MV-4-11 (cell line): ENCODE measurements at places on chromosomes 1 and 21.

DNA sequence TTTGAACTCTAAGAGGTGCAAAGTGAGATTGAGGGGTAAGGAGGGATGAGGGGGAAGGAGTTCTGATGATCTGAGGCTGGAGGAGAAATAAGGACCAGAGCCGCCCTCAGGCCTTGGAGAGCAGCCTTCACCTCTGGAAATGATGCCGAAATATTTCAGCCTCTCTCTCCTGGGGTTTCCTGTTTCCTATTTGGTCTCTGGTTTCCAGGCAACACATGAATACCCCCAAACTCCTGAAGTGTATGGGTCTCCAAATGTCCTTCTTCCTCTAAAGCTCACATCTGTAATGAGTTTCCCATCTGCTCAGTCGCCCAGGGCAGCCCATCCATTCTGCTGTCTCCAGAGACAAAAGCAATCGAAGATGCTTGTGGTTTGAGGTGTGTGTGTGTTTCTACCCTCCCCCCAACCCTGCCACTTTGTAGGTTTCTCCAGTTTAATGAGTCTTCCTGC, 52.0 kb upstream of the FAM20B start:
- peak; percentile 16 for DNase-seq

DNA sequence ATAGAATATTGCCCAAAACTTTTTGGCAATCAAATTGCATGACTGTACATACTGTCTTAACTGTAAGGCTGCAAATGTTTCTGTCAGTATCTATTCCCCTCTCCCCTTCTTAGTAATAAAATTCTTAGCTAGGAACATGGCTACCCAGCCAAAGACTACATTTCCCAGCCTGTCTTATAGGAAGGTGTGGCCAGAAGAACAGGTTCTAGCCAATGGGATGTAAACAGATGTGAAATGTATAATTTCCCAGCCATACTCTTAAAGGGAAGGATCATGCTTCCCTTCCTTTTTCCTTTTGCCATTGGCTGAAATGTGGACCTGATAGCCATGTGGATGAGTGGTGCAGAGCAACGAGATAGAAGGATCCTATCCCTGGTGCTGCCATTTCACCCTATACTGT, 7.0 kb upstream of the HIVEP3 start:
- no peak for DNase-seq

DNA sequence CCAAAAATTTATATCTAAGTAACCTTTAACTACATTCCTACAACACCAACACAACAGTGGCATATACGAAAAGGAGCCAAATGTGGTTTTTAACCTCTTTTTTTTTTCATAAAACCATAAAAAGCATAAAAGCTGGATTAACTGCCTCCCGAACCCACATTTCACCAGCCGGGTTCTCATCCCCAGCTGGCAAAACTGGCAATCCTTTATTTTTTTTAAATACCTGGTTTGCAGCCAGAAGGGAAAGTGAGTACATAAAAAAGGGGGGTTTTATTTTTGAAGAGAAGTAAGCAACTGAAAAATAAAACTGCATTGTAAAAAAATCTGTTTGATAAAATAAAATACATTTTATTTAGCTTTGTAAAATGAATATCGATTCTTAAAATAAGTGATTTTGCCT, 295.4 kb downstream of the AKT3 start:
- no peak for DNase-seq

GRCh38 chr1:147109762-147110161, 62.5 kb downstream of the PRKAB2 start:
- no peak for DNase-seq

GRCh38 chr1:11559591-11559970, 80.6 kb downstream of the DISP3 start:
- DNase-seq = no peak
